AG08396 (cell line): ENCODE measurements at places on chromosomes 16 and 17.

DNA sequence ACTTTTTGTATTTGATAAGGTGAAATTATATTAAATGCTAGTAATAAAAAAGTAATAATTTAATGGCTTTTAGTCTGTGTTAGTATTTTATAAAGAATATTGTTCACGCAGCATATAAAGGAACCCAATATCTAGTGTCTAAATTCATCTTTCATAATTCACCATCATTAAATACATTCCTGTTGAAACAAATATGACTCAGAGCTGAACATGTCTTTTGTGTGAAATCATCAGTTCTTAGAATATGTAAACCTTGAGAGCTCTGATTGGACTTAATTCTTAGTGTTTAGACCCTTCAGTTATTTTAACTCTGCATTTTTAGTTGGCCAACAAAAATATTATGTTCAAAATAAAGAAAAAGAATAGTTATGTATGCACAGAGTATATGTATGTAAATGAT, 71.8 kb downstream of the ABHD15 start:
- no peak for DNase-seq

DNA sequence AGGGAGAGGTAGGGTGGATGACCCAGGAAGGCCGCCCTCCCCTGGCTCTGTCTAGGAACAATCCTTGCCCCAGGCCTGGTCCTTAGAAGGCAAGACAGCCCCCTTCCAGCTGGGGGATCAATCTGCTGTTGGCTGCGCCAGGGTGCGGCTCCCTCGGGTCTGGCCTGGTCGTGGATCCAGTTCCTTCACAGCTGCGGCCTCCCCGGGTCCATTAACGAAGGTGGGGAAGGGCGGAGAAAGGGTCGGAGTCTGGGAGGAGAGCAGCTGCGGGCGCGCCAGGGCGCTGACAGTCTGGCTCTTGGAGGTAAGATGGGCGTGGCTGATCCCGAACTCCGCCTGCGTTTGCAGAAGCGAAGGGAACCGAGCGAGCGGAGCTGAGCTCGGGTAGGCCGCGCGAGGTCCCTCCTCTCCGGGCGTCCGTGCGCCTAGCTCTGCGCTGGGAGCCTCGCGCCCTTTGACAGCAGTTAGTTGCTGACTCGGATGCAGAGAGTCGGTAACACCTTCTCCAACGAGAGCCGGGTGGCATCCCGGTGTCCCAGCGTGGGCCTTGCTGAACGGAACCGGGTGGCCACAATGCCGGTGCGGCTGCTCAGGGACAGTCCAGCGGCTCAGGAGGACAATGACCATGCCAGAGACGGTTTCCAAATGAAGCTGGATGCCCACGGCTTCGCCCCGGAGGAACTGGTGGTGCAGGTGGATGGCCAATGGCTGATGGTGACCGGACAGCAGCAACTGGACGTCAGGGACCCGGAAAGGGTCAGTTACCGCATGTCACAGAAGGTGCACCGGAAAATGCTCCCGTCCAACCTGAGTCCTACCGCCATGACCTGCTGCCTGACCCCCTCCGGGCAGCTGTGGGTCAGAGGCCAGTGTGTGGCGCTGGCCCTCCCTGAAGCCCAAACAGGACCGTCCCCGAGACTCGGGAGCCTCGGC, at the start of gene HSPB9:
TSS of gene HSPB9 (plus strand) at position 434 of the 933 bp plus-strand sequence. CDS start at position 481, 47 bp downstream.
- no peak for DNase-seq

DNA sequence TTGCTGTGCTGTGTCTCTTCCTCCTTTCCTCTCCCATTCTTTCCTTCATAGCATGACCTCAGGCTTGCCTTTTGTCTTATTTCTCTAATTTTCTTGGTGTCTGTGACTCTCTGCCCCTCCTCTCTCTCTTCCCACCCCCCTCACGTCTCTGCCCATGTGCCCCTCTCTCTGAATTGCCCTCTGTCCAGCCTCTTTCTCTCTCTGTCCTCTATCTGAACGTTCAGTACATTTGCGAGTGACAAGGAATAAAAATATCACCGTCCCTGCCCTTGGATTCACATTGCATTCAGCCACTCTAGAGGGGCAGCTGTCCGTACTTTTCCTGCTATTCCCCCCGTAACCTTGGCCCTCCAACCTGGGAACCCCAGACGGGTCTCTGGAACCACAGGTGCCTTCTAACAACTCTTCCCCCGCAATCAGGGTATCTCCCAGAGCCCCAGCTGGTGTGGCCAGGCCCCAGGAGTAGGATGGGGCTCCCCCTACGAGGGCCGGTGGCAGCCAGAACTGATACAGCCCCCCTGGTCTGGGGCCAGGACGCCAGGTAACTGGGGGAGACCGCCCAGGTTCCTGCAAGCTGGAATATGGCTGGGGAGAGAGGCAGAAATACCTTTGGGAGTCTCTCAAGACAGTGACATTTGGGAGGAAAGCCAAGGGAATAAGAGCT, 1.8 kb downstream of the KIF1C start:
- DNase-seq = no peak

DNA sequence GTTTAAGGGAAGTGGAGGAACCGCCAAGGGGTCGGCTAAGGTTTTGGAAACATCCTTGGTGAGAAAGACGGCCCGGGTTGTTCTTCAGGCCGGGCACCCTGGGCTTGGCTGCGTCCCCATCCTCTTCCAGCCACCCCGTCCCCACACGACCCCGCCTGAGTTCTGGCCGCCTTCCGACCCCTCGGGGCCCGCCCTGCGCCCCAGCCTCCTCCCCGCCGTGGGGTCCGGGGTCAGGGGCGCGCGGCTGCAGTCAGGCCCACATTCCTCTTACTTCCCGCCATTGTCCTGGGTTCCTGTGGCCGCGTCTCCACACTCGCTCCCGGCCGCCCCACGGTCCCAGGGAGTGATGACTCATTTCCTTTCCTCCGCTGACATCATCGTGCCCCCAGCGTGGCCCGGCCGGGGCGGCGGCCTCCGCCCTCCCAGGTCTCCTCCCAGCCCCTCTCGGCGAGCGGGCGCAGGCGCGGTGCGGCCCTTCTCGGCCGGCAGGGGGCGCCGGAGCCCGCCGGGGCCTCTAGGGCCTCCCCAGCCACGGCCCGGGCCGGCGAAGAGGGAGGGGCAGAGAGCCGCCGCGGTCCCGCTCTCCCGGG, 59.6 kb downstream of the WSB1 start:
- DNase-seq = peak; percentile 99

- no peak for DNase-seq
Observed at GRCh38 chr17:82297280-82297713, 20.1 kb downstream of the CD7 start.

DNA sequence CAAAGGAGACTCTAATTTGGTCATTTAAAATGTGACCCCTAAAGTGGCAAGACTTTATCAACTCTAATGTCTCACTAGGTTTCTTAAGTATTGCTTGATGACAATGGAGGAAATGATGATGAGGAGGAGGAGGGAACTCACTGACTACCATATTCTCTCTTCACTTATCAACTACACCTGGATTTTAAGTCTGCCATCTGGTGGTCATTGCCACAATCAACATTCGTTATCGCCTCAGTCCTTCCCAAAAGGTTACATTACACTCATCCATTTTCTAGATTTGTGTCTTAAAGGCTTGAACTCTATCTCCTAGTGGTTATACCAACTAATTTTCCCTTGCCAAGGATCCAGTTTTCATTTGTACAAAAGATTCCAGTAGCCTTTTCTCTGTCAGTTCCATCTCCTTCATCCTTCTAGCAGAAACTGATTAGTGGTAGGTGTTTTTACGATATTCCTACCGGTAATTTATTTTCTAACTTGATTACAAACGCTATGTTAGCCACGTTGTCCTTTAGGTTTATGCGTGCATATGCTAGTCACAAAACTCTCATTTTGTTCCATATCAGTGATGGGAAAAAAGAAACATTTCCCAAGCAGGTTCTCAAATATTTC, 114.6 kb upstream of the NOG start:
- DNase-seq = peak; percentile 14

DNA sequence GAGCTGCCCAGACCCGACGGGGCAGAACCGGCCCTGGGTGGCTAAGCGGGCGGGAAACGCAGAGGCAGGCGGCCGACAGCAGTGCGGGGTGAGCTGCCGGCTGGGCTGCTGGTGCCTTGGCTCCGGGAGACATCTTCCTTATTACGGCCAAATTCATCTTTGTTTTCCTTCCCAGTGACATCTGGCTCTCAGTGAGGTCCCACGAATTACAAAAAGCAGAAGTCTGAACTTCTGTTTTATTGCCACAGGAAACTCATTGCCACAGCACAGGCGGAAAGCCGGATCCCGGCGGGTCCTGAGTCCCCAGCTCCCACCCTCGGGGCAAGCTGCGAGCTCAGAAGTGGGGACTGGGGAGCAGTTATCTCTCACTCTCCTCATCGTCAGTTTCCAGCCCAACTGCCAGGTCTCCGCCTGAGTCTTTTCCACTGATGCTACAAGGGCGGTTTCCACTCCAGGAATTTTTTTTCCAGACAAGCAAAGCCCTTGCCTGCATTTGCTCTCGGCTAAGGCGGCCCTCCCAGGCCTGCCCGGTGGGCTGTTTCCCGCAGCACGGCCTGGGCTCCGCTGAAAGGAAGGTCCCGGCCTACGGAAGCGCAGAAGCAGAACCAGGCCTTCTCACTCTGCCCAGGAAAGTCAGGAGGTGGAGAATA, 40.3 kb downstream of the CBFA2T3 start:
- no peak for DNase-seq

GRCh38 chr17:348012-348411, 4.6 kb downstream of the RPH3AL start:
- no peak for DNase-seq

DNA sequence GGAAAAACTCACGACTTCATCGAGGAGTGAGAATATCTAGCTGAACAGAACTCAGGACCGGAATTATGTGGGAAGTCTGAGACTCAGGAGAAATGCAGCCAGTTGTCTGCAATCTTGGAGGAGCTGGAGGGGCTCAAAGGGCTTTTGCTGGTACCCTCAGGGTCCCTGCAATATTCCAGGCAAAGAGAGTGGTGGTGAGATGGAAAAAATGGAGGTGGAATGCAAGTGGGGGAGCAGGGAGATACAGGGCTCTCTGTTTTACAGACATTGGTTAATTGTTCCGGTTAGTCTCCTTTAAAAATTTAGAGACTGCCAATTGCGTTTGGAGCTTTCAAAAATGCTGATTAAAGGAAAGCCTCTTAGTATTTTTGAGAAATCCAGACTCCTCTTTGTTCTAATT, 18.2 kb upstream of the HP start:
- DNase-seq = no peak

- DNase-seq = no peak
Observed at GRCh38 chr16:85832570-85833218, 33.2 kb downstream of the COX4I1 start.

DNA sequence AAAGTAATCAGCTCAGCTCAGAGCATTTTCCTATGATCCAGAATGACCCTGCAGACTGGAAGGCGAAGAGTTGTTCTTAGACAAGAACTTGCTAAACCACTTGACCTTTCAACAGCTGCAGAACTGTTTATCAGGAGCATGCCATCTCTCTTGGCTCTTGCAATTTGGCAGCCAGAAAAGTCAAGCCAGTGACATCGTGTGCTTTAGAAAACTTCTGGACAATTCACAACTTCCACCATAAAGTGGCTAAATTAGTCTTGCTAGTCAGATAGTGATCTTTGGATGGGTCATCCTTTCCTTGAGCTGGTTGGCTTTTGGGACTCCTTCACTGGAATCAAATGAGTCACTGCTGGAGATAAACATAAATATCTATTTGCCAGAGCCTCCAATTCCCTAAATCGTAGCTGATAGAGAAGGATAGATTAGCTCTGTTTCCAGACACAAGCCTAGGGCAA, 146.5 kb downstream of the MAP2K6 start:
- DNase-seq = no peak

GRCh38 chr17:76709077-76709950, 1.5 kb downstream of the MXRA7 start:
- peak; percentile 95 for DNase-seq

DNA sequence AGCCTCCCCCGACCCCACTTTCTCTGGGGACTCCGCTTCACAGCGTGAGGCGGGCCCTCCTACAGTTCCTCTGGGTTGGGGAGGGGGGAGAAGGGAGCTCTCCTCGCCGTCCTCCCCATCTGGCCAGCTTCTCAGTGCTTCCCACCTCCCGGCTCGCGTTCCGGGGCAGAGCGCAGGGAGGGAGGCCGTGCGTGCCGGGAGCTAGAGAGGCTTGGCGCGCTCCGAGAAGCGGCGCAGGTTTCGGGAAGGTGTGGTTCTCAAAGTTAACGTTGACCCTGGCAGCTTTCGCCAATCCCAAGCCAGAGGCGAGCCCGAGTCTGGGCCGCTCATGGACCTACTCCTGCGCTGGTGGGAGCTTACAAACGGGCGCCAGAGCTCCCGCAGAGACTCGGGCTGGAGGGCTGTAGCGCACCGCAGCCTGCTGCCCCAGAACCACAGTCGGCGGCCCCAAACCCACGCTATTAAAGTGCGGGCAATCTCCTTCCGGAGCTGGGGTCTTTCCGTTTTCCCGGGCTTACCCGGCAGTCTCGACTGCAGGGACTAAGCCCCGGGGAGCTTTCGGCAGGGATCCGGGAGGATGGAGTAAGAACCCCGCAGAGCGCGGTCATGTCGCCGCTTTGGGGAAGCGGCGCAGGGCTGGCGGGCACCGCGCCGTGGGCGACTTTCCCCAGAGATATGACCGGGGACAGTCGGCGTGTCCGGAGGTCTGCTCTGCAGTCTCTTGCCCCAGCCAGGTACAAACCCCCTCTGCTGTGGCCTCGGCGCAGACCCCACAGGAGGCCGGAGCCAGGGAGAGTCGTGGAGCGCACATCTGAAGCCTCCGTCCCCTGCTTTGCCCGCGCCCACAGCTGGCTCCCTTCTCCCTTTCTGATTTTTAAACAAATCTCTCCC, 787 bp downstream of the CDH11 start:
- peak; percentile 19 for DNase-seq

GRCh38 chr17:45748731-45749310, 35.3 kb upstream of the CRHR1 start:
- no peak for DNase-seq

- DNase-seq = no peak
Observed at GRCh38 chr16:89172528-89173173, 1.1 kb downstream of the CDH15 start.

DNA sequence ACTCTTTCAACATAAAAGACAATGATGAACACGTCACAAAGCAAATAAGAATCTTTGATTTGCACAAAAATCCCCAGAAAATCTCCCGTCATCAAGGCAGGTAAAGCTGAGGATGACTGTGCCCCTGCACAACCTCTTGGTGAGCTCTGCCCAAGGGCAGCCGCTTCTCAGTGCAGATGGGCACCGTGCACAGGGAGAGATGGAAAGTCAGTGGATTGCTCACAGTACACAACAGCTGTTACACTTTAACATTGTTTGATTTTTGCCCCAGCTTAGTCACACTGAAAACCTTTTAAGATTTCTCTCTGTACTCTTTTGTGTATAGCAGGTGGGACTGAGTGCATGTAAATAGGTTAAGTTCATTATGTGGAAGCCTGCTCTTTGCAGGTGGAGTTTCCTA, 104.2 kb downstream of the CDK5R1 start:
- no peak for DNase-seq

- DNase-seq = peak; percentile 29
Observed at GRCh38 chr16:71311553-71312158, 22.5 kb upstream of the CMTR2 start.

- DNase-seq = no peak
Observed at GRCh38 chr17:67686241-67686640, 31.5 kb upstream of the NOL11 start.

DNA sequence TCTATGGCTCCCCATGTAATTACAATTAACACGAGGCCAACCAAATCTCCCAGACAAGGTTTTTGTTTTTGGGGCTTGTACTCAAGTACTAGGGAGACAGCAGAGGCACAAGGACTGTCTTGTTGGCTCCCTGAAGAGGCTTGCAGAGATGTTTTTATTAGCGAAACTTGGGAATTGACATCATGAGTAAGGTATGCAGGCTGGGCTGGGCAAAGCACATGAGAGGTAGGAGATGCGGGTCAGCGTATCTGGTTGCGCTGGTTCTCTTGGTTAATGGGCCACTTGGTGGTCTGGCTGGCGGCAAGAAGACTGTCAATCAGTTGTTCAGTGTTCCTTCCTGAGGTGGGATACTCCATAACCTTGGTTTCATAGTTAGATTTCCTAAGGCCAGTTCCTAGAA, 28.9 kb downstream of the LCMT1 start:
- no peak for DNase-seq
